NCI-H187 treated with DMSO at 0.1 percent for 48 hours (cell line): ENCODE measurements at places on chromosomes 7 and 10.

GRCh38 chr10:87987206-87987605 is 123.8 kb downstream of the PTEN start:
- DNase-seq, result no peak

GRCh38 chr7:130673066-130673465 is 4.5 kb upstream of the COPG2 start:
- DNase-seq, result no peak

DNA sequence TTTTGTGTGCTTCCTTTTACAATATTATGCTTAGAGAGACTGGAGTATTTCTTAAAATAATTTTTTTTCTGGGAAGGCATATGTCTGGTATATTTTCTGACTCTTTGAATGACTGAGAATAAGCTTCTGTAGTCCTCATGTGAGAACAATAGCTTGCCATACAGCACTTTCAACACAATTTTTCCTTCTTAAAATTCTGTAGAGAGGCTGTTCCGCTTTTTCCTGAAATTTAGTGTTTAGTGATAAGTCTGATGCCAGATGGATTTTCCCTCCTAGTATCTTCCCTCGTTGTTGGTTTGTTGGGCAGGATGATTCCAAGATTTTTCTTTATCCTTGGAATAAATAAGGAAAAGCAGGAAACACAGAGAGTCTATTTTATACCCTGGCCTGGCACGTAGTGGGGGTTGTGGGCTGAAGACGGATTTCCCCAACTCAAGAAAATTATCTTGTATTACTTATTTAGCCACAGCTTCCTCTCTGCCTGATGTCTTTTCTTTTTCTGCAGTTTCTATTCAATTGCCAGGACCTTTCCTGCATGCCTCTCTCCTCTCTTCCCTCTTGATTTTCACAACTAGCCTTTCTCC is 111.2 kb downstream of the AOAH start:
- DNase-seq, result no peak

GRCh38 chr10:11631291-11631690 is 19.8 kb upstream of the USP6NL start:
- DNase-seq, result no peak

DNA sequence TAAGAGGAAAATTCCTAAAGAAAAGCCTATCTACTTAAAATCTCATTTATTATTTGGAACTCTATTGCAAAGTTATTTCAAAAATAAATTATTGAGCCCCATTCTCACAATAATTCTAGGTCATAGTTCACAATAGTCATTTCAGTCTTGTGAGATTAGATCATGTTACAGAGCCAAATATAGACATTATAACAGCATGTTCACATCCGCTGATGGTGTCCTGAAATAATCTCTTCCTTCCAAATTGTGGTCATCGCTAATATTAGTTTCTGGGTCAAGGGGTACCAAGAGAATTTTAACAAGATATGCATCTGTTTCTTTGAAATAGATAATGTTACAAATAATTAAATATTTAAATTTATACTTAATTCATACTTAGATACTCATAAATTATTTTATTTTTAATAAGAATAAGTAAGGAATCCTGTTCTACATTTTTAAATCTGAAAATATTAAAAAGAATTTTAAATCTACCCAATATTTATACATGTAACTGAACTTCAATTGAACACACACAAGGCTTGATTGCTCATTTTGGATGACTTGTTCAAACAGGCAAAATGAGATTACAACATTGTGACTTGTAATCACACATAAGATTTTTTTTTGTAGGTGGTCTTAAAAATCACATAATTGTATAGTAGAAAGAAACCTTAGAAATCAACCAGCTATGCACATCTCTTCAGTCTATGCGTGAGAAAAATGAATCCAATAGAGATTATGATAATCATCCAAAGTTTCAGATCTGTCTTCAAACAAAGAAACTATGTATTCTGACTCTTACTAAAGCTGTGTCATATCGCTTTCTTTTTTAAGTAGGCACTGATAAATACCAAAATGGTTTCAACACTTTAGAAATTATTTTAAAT is 13.1 kb downstream of the GNAT3 start:
- DNase-seq, result no peak

- DNase-seq, result no peak
Measured at GRCh38 chr10:23037561-23037960, 57.8 kb upstream of the MSRB2 start.

GRCh38 chr10:121266370-121266769 is 331.9 kb downstream of the FGFR2 start:
- no peak for DNase-seq

- DNase-seq, result no peak
Measured at GRCh38 chr7:105831824-105832535, 44.4 kb downstream of the ATXN7L1 start.

GRCh38 chr10:52977581-52977980 is 205.0 kb upstream of the MBL2 start:
- no peak for DNase-seq

DNA sequence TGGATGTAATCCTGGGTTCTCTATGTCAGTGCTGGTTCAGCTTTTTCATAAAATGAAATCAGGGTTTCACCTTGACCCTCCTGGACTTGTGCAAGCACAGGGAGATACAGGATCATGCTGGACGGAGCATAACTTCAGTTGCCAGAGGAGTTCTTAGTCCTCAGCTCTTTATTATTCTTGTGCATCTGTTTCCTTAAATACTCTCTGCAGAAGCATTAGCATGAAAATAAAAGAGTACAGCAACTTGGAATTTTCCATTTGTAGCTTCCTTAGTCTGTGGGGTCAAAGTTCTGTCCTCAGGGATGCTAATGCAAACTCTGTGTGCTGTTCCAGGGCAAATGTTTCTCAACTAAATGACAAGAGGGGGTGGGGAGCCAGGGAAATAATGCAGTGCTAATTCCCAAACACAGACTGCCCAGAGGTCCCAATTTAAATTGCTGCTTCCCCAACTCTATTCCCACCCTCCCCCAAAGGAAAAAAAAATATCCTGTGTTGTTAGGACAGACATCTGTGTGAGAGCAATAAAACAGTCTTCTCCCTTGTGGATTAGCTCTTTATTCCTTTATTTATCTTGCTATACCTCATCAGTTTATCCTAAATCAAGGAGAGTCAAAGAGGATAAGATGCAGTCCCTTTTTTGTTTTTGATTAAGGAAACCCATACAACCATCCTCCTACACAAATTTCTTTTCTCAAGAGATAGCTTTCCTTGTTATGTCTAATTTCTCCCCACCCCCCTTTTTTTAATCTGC is 905.0 kb downstream of the LRMDA start:
- DNase-seq, result no peak

- DNase-seq, result no peak
Measured at GRCh38 chr10:63133821-63134557, 861 bp downstream of the NRBF2 start.

GRCh38 chr7:17722798-17723197 is 217.5 kb downstream of the SNX13 start:
- DNase-seq, result no peak

DNA sequence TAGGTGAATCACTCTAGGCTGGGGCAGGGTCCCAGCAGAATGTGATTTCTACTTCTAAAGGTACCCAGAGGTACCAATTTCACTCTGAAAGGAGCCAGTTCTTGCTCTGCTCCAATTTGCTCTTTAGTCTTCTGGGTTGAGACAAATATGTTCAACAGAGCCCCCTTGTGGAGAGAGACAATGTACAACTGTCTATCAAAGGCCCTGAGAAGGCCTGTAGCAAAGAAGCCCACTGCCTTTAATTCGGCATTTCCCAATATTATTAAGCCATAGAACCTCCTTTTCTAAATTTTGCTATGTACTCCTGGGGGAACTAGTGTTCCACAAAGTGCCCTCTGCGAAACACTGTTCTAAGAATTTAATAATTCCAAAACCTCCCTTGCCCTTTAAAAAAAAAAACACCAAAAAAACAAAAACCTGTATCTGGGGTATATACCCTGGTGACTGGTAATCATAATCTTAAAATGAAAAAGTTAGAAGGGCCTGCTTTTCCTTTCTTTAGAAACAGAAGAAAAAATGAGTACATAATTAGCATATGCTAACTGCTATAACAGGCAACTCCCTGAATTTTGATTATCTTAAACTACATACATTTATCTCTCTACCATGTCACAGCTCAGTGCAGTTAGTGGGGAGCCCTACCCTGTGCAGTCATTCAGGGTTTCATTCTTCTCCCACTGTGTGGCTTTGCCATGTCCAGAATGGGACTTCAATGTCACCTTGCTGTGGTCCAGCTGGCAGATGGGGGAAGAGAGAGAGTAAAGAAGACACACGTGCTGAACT is 160.9 kb upstream of the BMPER start:
- no peak for DNase-seq

- no peak for DNase-seq
Measured at GRCh38 chr7:111931958-111932357, 274.2 kb downstream of the DOCK4 start.

DNA sequence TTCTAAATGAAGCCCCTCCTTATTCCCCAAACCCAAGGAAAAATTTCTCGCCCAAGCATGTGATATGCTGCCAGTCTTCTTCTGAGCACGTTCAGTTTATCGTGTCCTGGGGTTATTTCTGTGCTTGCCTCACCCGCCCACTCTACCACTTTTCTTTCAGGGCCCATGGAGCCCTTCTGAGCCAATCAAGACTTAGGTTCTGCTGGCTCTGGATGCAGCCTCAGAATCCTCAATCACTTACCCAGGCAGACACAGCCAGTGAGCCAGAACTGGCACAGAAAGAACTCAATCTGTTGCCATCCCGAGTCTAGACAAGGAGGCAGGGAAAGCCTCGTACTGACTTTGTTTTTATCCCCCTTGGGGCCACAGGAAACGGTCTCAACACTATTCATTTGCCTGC is 34.2 kb upstream of the C10orf90 start:
- DNase-seq, result no peak

GRCh38 chr10:125158601-125159485 is 1.5 kb downstream of the CTBP2 start:
- no peak for DNase-seq

GRCh38 chr7:85090143-85090542 is 96.7 kb downstream of the SEMA3D start:
- no peak for DNase-seq

GRCh38 chr10:86592413-86592812 is 61.9 kb upstream of the OPN4 start:
- DNase-seq, result no peak

DNA sequence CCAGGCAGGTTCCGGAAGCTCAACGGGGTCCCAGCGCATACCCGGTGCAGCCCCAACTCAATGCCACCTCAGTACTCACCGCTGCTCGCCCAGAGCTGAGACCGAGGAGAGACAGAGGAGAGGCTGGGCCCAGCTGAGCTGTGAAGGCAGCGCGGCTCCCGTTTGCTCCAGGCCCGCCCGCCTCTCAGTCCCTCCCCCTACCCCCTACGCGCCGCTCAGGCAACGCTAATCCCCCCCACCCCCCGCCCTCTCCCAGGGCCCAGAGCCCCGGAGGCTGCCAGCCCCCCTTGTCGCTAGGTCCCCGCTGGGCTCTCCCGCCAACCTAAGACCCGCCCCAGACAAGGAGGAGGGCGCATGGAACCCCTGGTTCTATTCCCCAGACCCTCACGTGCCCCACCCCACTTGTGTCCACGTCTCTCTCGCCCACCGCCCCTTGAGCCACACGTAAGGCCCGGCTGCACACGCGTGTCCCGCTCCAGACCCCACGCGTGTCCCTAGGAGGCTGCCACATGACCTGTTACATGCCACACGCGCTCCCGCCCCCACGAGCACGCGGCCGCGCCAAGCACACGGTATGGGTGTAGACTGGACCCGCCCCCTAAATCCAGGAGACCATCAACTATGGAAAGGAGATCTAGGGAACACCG is at the start of gene PSD:
Gene PSD (minus strand): TSS at position 164 of the 647 bp plus-strand sequence. CDS start 1,747 bp downstream, outside the sequence.
- no peak for DNase-seq

DNA sequence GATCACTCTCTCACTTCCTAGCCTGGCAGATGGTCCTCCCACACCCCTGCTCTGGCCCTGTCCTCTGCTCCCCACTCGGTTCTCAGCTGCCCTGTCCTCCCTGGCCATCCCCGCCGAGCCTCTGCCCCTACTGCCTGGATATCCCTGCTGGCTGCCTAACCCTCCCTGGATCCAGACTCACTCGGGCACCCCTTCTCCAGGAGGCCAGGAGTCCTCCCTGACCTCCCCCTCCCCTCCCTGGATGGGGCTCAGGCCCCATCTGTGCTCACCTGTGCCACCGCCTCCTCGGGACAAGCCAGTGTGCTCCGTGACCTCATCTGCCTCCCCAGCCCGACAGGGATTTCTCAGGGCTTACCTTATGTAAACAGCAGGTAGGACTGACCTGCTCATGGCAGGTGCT is 406.1 kb downstream of the TCERG1L start:
- DNase-seq, result no peak

- no peak for DNase-seq
Measured at GRCh38 chr10:80518143-80518806, 19.4 kb upstream of the SH2D4B start.

- DNase-seq, result no peak
Measured at GRCh38 chr10:126638542-126638941, 32.0 kb downstream of the C10orf90 start.

GRCh38 chr10:119217991-119218490 is 10.7 kb downstream of the GRK5 start:
- no peak for DNase-seq

DNA sequence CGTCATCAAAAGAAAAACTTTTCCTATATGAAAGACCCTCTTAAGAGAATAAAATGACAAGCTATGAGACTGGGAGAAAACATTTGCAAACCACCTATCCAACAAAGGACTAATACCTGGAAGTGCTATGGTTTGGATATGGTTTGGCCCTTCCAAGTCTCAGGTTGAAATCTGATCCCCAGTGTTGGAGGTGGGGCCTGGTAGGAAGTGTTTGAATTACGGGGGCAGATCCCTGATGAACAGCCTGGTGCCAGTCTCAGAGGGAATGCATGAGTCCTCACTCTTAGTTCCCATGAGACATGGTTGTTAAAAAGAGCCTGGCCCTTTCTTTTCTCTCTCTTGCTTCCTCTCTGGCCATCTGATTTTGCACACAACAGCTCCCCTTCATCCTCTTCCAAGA is 6.3 kb downstream of the ALDH18A1 start:
- DNase-seq, result no peak

GRCh38 chr7:55440040-55440690 is 75.0 kb downstream of the LANCL2 start:
- DNase-seq, result no peak

DNA sequence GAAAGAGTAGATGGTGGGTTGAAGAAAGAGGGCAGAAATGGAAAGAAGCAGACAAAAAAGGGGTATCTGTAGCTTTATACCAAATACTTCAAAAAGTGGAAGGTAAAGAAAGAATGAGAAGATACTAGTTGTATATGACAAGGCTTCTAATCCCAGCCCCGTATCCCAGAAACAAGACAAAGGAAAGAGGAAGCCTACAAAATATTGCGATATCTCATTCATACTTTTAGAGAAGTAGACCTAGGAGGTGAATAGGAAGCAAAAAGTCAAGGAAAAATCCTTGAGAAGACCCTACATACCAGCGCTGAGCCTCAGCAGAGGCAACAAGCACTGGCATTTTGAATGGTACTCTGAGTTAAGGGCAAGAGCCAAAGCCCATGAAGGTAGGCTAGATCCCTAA is 26.6 kb downstream of the PHTF2 start:
- DNase-seq, result no peak
